A549 treated with Hydrocortisone at 1 μM for 4 hours (cell line): ENCODE measurements at places on chromosomes 16 and 17. TPM values are rescaled to one million over a fixed set of nuclear protein-coding genes. Genes with fewer than 3 reads are reported as not detected.

Gene TMIGD1
- not detected in 5 replicates for total RNA-seq

Gene EVI2B
- total RNA-seq, result 0.07 to 0.08 TPM (median 0.08 TPM) in 4 of 5 replicates, not detected in the other

Gene ITGAD
- 0.02 to 0.06 TPM (median 0.05 TPM) in 3 of 5 replicates, not detected in the others for total RNA-seq

Gene CCDC154
- 0.06 to 0.33 TPM (median 0.27 TPM) in 5 replicates for total RNA-seq

Gene MMP15
- 44.8 to 55.4 TPM (median 47.4 TPM) in 5 replicates for total RNA-seq

Gene TAT
- 0.03 to 0.06 TPM (median 0.05 TPM) in 4 of 5 replicates, not detected in the other for total RNA-seq

Gene RAB37
- total RNA-seq, result 0.84 to 1.7 TPM (median 1.2 TPM) in 5 replicates

Gene CLEC3A
- total RNA-seq, result not detected in 5 replicates

Gene VMO1
- 0.41 to 1.1 TPM (median 0.74 TPM) in 5 replicates for total RNA-seq
